Spinal cord (tissue), 10 donors: ENCODE measurements at places on chromosomes 7 and 10. TPM values are rescaled to one million over a fixed set of nuclear protein-coding genes. Genes with fewer than 3 reads are reported as not detected.

The ELN gene
- total RNA-seq, result 203 TPM

The NMT2 gene
- 43.1 TPM for total RNA-seq

The EPO gene
- not detected for total RNA-seq

The PNLIPRP2 gene
- 0.22 TPM for total RNA-seq

The NANOS1 gene
- 9.3 TPM for total RNA-seq

The OR9A2 gene
- total RNA-seq, result 0.28 TPM

The RPEL1 gene
- not detected for total RNA-seq

The FOXI2 gene
- 0.17 TPM for total RNA-seq

The AEBP1 gene
- total RNA-seq, result 102 TPM

The LIPM gene
- not detected for total RNA-seq

The LFNG gene
- total RNA-seq, result 24.8 TPM

The LRRN3 gene
- total RNA-seq, result 84.8 TPM

The CLRN3 gene
- 0.17 TPM for total RNA-seq

The SEMA3C gene
- 153 TPM for total RNA-seq

The PNLIPRP1 gene
- not detected for total RNA-seq

The CH25H gene
- total RNA-seq, result 2.1 TPM

The NPTX2 gene
- total RNA-seq, result 9.8 TPM

The TMEM229A gene
- 0.55 TPM for total RNA-seq

The PRXL2A gene
- total RNA-seq, result 69.7 TPM

The HHEX gene
- 6.0 TPM for total RNA-seq

The SPDYE18 gene
- 1.4 TPM for total RNA-seq

The COL28A1 gene
- total RNA-seq, result 18.3 TPM

The WASHC2C gene
- 44.6 TPM for total RNA-seq

The GIMAP4 gene
- 46.2 TPM for total RNA-seq

The LEP gene
- 0.06 TPM for total RNA-seq

The MARVELD1 gene
- total RNA-seq, result 11.7 TPM

The PDE6C gene
- total RNA-seq, result not detected

The UPK3BL2 gene
- total RNA-seq, result 10.4 TPM

The ETV1 gene
- 39.8 TPM for total RNA-seq
